Suprapubic skin (tissue), 4 donors: ENCODE measurements at places on chromosomes 12 and 14. TPM values are rescaled to one million over a fixed set of nuclear protein-coding genes. Genes with fewer than 3 reads are reported as not detected.

DNA sequence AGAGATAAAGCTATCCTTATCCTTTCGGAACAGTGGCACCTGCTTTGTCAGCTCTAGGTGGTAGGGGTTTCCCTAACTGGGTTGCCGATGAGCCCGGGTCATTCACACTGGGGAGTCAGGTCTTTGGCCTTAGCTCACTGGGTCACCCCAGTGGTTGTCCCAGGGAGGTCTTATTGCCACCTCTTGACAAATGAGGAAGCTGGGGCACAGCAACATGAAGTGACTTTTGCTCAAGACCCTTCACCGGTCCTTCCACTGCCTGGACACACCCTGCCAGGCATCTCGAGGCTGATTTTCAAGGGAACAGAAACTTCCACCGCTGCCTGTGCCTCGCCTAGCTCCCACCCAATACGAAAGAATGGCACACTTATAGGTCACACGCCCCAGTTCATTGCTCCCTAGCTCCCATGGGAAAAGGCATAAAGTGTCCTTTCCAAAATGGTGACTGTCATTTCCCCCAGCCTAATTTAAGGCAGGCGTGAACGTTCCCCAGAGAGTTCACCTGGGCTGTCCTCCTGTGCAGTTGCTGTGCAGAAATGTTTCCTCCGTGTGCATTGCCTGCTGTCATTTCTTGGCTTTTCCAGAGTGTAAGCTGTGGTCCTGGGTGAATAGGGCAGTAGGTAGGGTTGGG lies 156.1 kb upstream of the CCND2 start:
- DNase-seq: no peak

DHH gene
- 0.44 TPM for total RNA-seq

SSTR1 gene
- 0.24 TPM for total RNA-seq

DNA sequence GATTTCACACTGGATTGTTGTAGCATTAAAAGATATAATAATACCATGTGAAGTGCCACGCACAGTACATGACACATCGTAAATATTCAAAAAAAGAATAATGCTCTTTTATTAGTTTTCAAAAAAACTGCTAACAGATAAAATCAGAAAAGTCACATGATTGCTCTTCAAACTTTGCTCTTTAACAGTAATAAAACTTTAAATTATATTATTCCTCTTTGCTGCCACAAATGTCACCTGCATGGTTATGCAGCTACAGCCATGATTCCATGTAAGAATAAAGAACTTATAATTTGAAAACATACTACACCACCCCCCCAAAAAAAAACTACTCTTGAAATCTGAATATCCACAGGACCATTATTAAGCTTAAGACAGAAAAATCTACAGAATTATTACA lies 90.0 kb downstream of the SLC2A13 start:
- DNase-seq: no peak

GRCh38 chr14:21846227-21846885 lies 172.7 kb upstream of the OR4E1 start:
- no peak for DNase-seq

DNA sequence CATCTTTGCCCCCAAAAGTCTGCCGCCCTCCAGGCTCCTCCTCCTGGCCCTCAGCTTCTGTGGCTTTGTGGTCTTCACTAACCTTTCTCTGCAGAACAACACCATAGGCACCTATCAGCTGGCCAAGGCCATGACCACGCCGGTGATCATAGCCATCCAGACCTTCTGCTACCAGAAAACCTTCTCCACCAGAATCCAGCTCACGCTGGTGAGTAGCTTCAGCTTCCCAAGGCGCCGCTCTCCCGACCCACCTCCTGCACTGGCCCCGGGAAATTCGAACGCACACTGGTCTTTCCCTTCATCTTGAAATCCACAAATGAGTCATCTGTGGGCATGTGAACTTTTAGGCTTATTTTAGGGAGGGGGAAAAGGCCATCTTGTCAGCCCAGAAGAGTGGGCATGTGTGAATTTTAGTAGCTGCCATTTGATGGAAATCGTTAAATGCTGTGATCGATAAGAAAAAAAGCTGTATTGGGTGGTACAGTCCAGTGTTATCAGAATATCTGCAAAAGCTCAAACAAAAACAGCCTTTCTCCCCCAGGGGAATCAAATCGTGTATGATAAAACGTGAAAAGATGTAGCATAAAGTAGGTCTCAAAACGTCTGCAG lies 700 bp downstream of the SLC35E3 start:
- peak; percentile 81 for DNase-seq

DNA sequence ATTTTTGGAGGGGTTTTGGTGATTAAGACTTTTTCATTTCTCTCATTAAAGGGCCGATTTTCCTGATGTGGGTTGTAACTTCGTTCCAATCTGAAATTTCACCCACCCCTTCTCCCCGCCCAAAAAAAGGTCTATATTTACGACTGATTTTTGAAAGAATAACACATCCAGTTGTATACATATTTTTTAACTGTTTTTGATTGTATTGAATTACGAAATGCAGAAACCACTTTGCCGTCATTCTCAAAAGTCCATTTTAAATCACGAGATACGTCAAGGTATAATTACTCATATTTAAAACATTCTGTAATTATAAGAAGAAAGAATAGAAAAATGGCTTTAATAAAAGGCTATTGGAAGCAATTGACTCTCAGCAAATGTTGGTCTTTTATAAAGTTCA lies 520.7 kb downstream of the MED13L start:
- no peak for DNase-seq

DNA sequence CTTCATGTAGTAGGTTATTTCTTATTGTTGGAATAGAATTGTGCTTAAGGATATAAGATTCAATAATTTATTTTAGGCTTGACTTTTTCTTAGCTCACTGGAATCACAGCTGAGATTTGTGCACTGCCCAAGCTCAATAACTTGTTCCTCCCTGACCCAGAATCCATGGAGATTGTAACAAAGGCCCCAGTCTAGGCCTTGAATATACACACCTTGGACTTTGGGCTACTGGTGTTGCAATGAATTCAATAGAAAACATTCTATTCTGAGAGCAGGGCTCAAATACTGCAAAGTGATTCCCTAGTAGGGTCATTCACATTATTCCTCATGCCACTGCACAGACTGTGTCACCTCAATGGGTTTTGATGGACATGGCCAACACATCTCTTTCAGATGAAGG lies 352.4 kb downstream of the GALC start:
- DNase-seq: no peak

INHBC gene
- total RNA-seq: not detected

- no peak for DNase-seq
These were observed 169.0 kb upstream of the EEA1 start for GRCh38 chr12:93098077-93098476.

DNA sequence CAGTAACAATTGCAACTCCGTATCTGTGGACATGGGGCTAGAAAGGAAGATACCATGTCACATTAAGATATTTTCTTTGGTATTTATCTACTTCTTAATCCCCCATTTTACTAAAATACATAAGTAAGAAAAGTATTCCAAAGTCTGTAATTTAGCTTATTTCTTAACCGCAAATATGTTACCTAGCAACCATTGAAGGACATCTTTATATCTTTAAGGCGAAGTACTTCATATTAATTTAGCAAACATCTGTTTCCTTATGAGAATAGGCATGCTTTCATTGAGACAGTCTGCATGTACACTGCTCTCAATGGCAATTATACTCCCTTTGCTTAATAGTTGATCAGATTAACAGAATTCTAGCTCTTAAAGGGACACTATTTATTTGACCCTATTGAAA lies 88.8 kb downstream of the NAV3 start:
- no peak for DNase-seq

FGF6 gene
- total RNA-seq: not detected

DNA sequence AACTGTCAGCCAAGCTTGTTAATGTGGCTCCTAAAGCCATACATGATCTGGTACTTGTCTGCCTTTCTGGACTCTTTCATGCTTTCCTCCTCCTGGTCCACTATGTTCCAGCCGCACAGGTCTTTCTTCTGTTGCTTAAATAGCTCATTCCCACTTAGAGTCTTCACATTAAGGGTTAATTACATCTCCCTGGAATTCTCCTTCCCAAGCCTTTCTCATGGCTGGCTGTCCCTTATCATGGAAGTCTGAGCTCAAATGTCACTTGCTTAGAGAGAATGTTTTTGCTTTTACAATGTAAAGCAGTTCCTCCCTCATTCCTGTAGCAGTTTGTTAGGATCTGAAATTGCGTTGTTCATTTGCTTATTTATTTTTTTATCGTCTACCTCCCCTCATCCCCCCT lies 199.6 kb downstream of the TRHDE start:
- no peak for DNase-seq

KLHL33 gene
- not detected for total RNA-seq

GRCh38 chr12:67890726-67891258 lies 98.5 kb upstream of the IFNG-AS1 start:
- DNase-seq: no peak

CLSTN3 gene
- 36.1 TPM for total RNA-seq

POTEM gene
- not detected for total RNA-seq

BCL11B gene
- total RNA-seq: 53.1 TPM

RILPL1 gene
- total RNA-seq: 16.6 TPM

DNA sequence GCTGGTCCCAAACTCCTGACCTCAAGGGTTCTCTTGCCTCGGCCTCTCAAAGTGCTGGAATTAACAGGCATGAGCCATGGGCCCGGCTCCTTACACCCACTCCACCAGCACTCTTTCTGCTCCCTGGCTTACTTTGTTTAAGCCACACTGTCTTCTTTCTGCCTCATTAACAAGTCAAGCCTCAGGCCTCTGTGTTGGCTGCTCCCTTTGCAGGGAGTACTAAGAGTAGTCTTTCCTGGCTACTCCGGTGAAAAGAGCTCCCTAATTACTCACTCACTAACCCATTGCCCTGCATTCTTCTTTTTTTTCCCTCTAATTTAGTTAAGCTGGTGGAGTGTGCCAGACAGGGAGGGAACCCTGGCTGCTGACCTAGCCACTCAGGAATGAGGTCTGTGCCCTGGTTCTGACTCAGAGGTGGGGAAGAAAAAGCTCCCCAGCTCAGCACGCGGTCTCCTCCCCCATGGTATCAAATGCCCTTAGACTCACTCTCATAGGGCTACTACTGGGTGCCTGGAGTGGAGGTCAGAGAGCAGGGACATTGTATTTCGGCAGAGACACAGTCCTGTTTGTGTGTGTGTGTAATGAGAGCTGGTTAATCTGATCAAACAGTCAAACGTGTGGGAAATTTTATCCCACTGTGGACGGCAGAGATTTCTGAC lies 19.8 kb downstream of the GALNT6 start:
- DNase-seq: no peak

- no peak for DNase-seq
These were observed 32.2 kb downstream of the PDE6H start for GRCh38 chr12:15005064-15005463.

DNA sequence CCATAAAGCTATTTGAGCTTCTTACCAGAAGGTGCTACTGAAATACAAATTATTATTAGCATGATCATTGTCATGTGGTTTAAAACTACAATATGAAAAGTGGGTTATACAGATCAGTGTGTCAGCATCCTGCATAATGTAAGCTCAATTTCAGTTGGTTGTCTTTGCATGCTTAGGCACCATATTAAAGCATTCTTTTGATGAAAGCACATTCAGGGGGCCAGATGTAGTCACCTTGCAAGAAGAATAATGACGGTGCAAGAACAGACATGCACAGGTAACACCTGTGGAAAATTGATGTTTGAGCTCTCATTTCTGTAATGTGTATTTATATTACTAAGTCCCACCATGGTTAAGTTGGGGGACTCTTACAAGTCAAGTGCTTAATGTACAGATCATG lies 123.9 kb downstream of the PAX9 start:
- no peak for DNase-seq

RPS6KA5 gene
- total RNA-seq: 11.8 TPM

TEX52 gene
- not detected for total RNA-seq

- DNase-seq: no peak
These were observed 198.9 kb downstream of the RBM19 start for GRCh38 chr12:113766879-113767878.

BORCS5 gene
- total RNA-seq: 18.3 TPM

DNA sequence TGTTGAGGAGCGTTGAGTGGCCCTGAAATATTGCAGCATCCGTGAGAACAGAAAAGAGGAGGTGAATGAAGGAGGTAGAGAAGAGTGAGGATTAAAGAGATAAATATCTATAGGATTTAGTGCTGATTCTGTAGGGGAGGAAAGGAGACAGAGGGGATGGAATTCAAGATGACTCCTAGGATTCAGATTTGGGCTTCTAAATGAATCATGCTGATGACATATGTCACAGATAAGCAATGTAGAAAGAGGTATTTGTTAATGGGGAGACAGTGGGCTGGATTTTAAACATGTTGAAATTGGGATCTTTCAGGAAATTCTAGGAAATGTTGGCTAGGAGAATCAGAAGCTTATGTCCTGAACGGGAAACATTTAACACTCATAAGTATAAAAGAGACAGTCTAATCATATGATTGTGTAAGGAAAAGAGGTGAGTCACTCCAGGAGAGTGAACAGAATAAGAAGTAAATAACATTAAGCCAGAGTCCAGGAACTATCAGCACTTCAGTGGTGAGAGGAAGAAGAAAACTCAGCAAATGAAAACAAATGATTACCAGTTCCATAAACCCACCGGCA lies 58.1 kb upstream of the DIO2 start:
- DNase-seq: no peak

DNA sequence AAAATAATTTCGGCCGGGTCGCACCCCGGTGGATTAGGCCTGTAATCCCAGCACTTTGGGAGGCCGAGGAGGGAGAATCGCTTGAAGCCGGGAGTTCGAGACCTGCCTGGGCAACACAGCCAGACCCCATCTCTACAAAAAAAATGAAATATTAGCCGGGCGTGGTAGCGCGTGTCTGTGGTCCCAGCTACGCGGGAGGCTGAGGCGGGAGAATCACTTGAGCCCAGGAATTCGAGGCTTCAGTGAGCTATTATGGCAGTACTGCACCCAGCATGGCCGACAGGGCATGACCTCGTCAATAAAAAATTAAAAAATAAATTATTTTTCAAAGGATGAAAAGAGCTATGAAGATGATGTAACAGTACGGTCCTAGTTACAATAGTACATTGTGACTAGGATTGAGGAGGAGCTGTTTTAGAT lies 523 bp downstream of the GTF2H3 start:
- DNase-seq: no peak

SRRM4 gene
- not detected for total RNA-seq

- no peak for DNase-seq
These were observed 92.0 kb downstream of the IRF2BPL start for GRCh38 chr14:76936483-76936882.

DNA sequence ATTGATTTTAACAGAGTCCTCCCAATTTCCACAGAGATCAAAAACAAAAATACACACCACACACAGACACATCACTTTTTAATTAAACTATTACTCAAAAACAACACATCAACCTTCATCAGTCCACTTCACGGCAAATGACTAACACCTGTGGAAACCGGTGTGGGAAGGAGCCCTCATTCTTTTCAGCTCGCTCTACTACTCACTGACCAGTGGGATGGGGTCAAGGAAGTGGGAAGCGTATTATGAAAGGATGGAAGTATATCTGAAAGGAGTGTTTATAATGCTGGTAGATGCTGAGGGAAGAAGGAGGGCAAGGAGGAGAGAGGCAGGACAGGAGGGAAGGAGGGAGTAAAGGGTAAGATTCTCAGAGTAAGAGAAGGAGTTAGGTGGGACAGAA lies 156.5 kb downstream of the EPS8 start:
- DNase-seq: no peak

- DNase-seq: no peak
These were observed 20.5 kb upstream of the CLMN start for GRCh38 chr14:95340201-95340697.

- DNase-seq: no peak
These were observed 10.7 kb downstream of the VDR start for GRCh38 chr12:47894068-47894467.

CYP27B1 gene
- total RNA-seq: 2.6 TPM

SPX gene
- total RNA-seq: not detected
